Stimulated activated CD8-positive, alpha-beta memory T cell treated with anti-CD3 and anti-CD28 coated beads, Interleukin-2, amount 100 ng/mL, for 1 hour (primary cell): ENCODE measurements at places on chromosomes 6 and 20.

- no peak for DNase-seq
These were observed 19.2 kb upstream of the LMBRD1 start for GRCh38 chr6:69816026-69816425.

DNA sequence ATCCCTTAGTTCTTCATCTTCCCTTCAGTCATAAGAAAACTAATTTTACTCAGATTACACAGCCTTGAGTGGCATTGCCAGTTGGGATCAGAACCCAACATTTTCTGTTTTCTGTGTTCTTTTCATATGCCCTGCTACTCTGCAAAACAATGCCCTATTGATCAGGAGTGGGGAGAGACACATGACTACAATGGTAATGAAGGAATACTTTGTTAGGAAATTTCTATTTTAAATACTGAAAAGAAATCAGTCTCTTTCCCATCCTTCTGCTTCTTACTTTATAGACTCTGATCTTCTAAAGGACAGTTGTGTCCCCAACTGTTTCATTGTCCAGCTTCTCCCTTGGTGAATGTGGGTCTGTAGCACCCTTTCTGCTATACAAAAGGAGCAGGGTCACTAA, 5.5 kb upstream of the PKIB start:
- DNase-seq: no peak

- DNase-seq: no peak
These were observed 154.0 kb downstream of the JARID2 start for GRCh38 chr6:15399641-15400470.

DNA sequence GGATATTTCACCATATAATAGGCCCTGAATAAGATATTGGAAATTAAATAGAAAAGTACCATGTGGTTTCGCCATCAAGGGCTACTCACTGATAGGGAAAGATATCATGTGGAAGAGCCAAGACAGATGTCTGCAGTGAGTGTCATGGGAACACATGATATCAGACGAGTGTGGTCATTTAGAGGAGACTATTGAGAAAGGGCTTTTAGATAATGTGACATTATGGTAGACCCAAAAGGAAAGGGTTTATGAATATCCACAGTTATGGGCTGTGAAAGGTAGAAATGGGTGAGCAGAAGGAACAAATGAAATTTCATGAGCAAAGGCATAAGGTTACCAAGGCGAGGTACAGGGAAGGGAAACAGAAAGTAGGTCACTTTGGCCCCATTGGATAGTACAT, 182.3 kb upstream of the PRSS16 start:
- no peak for DNase-seq

DNA sequence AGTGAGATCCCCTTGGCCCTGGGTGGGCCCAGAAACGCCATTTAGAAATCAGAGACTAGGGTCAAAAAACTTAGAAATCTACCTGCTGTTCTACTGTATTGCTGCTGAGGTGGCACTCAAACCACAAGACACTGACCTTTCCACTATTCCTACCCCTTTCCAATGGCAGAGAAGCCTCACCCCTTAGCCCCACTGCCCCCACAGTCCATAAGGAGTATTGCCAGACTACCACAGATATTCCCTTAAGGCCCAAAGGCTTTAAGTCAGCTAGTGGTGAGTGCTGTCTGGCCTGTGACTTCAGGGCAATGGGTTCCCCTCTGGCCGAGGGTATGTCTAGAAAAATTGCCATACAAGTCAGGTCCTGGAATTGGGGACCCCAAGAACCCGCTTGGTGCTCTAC, 656.1 kb downstream of the COL12A1 start:
- DNase-seq: no peak

- DNase-seq: no peak
These were observed 1046.7 kb upstream of the MAP3K7 start for GRCh38 chr6:91633374-91634111.

- DNase-seq: no peak
These were observed 28.4 kb upstream of the SDHAF4 start for GRCh38 chr6:70538376-70538775.

- DNase-seq: no peak
These were observed 166.3 kb upstream of the STXBP5 start for GRCh38 chr6:147037881-147038280.

DNA sequence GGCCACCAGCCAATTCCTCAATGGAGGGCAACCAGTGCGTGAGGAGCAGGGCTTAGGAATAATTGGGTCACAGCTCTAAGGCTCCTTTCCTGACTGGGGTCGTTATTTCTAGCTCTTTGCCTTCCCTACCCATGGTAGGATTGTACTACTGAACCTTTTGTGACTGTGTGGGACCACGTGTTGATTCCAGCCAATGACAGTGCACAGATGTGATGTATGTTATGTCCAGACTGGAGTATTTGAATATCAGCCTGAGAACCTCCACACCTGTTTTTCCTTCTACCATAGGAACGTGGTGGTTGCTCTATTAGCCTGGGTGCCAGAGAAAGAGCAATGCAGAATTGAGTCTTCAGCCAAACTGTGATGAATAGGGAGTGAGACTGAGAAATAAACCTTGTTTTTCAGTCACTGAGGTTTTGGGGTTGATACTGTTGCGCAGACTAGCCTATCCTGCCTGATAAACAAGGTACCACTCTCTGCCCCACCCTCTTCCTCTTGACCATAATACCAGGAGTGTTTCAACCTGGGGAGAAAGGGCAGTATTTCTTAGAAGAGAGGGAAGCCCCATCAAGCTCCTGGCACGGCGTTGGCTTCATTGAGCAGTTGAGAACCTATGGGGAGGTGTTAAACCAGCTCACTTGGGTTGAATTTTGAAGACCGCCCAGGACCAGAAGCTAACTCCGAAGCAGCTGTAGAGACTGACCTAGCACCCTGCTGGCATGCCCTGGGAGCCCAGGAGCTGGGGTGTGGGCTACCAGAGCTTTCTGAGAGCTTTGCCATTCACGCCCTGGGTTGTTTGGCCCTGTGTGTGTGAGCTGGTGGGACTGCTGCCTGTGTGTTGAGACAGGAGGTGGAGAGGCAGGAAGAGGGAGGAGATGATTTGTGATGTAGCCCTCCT, 105.5 kb upstream of the BACH2 start:
- no peak for DNase-seq

GRCh38 chr6:118875672-118876071, 18.3 kb upstream of the ASF1A start:
- DNase-seq: no peak

DNA sequence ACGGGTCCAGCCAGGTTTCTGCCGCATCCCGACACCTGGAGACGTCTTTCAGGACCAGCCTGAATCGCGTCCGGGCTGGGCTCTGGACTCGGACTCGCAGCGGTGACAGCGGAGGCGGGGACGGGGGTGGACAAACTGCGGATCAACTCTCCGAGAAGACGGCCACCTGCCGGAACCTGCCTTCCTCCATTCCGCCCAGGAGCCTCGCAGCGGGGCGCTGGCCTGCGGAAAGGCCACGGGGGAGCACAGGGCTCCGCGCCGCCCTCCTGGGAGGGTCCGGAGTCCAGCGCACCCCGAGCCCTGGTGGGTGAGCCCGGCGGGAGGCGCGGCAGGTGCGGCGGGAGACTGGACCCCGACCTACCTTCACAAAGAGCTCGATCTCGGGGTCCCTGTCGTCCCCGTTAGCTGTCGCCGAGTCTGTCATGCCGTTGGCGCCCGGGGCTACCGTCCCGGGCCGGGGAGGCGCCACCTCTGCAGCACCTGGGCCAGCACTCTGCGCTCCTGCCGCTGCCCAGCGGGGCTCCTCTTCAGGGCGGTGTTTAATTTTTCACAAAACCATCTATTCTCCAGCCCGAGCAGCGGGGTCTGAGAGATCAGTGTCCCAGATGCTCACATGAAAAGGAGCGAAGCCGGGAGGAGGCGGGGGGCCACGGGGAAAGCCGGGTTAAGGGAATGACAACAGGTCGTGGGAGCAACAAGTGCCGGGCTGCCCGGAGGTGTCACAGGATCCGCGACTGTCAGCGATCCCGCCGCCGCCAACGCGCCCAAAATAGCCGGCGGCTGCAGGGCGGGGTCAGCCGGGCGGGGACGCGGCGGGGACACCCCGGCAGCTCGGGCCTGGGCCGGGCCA, at the start of gene CLIC5:
TSS of gene CLIC5 (minus strand) at position 742 of the 850 bp plus-strand sequence. CDS start at position 424, 318 bp downstream.
- no peak for DNase-seq

DNA sequence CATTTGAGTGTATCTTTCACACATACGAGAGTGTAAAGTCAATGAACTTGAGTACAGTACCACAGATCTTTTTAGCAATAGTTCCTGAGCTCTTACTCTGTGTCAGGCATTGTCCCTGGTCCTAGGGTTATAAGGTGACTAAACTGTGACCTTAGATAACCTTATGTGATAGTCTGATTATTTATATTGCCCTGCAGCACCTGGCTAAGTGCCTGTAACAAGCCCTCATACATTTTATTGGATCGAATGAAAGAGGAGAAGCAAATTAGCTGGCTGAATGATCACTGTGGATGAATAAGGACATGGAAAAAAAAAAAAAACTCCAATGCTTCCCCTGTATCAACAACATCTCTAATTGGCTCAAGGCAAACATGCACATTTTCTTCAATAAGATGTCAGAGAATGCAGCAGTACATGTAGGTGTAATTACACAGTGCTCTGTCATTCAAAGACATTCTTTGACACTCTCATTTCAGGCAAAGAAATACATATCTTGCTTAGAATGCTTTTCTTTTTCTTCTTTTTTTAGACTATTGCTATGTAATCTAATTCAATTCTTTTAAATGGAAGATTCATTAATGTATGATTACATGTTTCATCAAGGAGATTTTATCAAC, 153.4 kb downstream of the PHACTR1 start:
- no peak for DNase-seq

DNA sequence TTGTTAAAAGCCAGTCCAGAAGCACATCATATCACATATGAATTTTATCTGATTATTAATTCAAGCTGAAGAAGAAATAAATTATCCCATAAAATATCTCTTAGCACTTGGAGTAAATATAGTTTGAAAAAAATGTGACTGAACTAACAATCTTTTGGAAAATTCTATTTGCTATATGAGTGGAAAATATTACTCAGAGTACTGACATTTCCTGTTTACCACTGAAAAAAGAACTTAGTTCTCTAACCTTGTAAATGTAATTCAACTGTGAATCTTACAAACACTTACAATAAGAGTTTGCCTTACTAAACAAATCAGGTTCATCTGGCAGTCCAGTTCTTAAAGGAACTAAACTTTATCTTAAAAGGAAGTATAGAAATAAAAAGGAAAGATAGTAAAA, 44.2 kb downstream of the MOXD1 start:
- DNase-seq: no peak

DNA sequence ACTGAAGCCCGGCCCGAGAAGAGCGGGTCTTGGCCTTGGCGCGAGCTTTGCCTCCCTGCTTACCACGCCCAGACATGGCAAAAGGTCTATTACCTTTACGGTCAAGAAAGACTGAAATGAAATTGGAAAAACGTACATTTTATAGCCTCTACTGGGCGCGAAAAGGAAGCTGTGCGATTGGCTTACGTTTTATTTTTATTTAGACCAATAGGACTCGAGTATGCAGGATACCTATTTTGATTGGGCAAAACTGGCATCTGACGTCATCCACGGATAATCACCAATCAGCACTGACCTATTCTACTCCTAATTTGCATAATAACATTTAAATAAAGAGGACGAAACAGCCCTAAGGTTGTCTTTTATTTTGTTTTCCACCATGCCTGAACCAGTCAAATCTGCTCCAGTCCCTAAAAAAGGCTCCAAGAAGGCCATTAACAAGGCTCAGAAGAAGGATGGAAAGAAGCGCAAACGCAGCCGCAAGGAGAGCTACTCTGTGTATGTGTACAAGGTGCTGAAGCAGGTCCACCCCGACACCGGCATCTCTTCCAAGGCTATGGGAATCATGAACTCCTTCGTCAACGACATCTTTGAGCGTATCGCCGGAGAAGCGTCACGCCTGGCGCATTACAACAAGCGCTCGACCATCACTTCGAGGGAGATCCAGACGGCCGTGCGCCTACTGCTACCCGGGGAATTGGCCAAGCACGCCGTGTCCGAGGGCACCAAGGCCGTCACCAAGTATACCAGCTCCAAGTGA, 97.4 kb downstream of the OR2B2 start:
- no peak for DNase-seq

DNA sequence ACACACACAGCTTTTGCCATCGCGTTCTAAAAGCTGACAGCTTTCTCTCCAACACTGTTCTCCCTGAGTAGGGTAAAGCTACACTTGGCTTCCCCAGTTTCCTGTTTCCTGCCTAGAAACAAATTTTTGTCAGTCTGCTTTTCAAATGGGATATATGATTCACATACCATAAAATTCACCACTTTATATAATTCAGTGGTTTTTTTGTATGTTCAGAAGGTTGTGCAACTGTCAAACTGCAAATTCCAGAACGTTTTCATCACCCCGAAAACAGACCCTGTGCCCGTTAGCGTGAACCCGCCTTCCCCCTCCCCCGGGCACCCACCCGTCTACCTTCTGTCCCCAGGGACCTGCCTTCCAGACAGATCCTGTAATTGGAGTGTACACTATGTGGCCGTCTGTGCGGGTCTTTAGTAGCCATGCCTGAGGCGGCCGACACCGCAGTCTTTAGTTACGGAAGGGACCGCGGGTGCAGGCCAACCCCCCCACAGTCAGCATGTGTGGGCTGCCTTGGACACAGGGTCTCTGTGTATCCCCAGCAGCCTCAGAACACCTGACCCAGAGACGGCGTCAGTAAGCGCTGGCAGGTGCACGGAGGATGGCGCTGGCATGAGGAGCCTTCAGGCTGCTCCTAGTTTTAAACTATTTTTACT, 16.6 kb downstream of the HRH3 start:
- no peak for DNase-seq

DNA sequence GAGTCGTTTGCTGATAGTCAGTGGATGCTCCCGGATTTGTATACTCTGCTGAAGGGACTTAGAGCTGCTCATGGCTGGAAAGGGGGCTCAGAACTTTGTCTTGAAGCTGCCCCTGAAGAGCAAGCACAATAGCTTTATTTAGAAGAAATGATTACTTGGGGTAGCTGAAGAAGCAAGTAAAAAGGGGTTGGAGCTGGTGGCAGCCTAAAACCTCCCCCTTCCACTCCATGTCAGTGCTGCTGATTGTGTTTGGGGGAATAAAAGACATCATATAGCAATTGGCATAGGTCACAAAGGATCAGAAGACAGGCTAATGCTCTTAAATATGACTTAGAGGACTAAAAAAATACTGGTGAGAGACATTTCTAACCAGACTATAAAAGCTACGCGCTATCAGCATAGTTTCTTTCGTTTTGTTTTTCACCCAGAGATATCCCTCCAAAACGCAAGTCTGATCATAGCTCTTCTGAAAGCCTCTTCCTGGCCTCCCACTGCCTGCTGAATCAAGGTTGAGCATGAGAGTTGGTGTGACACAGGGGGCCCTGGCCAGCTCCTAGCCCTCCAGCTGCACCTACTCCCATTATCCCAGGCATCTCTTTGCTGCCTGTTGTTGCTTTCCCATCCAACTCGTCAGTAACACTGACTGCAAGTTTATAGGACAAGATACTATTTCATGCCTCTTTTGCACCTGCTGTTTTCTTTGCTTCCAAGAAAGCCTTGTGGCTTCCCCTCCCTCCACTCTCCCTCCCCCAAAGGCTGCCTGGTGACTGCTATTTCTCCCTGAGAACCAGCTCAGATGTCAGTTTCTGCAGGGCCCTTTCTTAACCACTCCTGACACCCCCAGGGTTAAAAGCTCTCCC, 33.9 kb upstream of the SGK1 start:
- no peak for DNase-seq

GRCh38 chr6:93792746-93793145, 373.4 kb upstream of the EPHA7 start:
- DNase-seq: no peak
